ENCODE measurements at places on chromosomes 5 and 9.

DNA sequence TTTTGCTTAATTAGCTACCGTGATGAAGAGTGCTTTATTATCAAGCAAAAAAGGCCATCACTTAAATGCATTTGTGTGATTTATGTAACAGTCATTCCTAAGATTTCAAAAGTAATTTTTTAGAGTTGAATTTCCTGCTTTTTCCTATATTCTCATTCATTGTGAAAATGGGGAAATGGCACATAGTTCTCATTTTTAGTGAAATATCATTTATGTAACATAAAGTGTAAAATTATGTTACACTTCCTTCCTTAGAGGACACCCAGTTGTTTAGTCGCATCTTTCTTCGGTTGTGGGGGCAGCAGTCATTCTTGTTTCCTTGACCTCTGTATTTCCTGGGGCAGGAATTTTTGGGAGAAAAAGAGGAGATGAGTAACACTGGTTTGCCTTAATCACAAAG, 142.8 kb downstream of the MAST4 start:
- DNase-seq: no peak

GRCh38 chr5:111996574-111996973, 239.6 kb upstream of the NREP start:
- DNase-seq: no peak

DNA sequence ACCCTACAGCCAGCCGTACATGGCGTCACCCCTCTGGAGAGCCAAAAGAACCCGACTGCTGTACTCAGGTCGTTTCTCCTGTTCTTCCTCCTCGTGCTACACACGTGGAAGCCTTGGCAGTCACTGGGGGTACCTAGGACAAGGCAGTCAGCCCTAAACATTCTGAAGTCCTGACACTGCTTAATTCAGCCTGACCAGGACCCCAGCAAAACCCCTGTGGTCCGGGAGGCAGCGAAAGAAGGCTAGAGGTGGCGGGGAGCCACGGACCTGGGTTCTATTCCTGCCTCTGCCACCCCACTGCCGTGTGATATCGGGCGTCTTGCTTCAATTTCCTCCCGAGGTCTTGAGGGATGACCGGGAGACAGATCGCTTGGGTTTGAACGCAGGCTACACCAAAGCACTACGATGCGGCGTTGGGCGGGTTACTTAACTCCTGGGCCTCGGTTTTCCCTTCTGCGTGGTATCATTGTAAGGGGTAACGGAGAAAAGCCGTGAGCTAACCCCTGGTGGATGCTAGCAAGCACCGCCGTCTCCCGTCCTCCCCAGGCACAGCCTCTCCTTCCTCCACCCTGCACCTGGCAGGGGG, 429 bp upstream of the ARL10 start:
- DNase-seq: no peak

GRCh38 chr5:36613241-36613640, 6.8 kb downstream of the SLC1A3 start:
- DNase-seq: no peak

GRCh38 chr9:15485836-15486666, 24.7 kb downstream of the PSIP1 start:
- no peak for DNase-seq

GRCh38 chr9:95313010-95313498, 4.5 kb downstream of the FANCC start:
- DNase-seq: no peak

DNA sequence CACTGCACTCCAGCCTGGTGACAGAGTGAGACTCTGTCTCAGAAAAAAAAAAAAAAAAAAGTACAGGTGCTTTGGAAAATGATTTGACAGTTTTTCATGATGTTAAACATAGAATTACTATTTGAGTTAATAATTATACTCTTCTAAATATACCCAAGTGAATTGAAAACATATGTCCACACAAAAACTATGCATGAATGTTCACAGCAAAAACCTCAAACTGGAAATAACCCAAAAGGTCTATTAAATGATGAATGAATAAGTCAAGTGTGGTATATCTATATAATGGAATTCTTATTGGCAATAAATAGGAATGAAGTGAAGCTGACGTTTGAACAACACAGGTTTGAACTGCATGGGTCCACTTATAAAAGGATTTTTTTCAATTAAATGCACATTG, 207.2 kb upstream of the DAB2 start:
- DNase-seq: no peak

- no peak for DNase-seq
These were observed 92.1 kb downstream of the PBX3 start for GRCh38 chr9:125839317-125839716.

- no peak for DNase-seq
These were observed 136.4 kb downstream of the ZNF354C start for GRCh38 chr5:179196405-179197079.

DNA sequence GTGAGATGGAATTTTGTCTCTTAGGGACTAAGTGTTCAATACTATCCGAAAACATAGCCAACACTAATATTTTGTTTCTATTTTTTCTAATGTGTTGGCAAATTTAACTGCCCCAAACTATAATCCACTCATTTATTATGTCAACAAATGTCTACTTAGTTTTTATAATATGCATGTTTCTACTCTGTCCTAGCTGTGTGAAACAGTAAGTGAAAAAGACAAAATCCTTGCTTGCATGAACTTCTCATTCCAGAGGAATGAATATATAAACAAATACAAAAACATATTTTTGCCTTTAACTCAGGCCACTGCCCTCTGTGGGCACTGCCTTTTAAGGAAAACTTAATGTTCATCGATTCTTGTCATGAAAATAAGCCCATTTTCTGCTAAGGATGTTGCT, 1275.4 kb upstream of the CDH18 start:
- no peak for DNase-seq

DNA sequence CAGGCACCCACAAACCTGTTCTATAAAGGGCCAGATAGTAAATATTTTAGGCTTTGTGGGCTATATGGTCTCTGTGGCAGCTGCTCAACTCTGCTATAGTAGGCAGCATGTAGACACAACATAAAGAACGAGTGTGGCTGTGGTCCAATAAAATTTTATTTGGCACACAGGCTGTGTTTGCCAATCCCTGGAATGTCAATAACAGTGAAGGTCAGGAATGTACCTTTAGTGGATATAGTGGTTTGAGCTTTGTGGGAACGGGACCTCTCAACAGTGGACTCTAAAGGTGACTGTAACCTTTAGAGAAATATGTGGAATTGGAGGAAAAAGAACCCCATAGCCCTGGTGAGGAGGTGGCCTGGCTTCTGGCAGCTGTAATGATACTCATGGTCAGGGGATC, 145.2 kb downstream of the MAST4 start:
- no peak for DNase-seq

DNA sequence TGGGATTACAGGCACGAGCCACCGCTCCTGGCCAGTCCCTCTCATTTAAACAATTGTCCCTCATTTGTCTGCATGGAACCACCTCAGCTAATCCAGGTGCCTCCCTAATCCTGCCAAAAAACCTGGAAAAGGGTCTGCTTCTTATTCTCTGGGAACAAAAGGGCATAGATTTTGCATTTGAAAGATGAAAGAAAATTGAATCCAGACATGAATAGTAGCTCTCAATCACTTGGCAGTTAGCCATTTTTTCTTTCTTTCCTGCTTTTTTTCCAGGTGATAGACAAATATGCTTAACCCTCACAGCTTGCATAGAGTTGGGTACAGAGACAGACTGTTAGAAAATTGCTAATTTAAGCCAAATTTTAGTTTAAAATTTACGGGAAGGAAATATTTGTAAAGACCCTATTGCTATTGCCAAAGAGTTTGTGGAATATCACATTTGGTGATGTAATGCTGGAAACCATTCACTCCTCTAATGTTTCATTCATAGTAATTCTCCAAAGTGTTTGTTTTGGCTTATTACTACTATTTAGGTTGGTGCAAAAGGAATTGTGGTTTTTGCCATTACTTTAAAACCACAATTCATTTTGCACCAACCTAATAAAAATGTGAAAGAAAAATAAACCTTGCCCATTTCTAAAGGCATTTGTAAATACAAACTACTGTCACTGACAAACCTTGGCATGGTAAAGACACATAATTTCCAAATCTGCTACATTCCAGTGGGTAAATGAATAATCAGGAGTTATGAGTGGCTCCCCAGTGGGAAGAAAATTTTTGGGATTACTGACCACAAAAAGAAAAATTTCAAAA, 80.5 kb upstream of the JAK2 start:
- no peak for DNase-seq

DNA sequence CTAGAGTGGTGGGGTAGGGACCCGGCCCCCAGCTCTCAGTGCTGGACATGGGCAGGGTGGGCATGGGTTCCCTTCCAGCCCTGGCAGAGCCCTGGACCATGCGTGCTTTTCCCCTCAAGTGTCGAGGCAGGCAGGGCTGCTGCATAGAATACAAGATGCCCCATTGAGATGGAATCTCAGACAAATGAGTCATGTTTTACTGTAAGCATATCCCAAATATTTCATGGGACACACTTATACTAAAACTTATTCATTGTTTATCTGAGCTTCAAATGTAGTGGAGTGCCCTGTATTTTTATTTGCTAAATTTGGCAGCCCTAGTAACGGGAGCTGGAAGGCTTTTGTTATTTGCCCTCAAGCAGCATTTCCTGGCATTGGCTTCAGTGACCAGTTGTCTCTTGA, 3.2 kb upstream of the RNU6ATAC start:
- no peak for DNase-seq

- DNase-seq: peak; percentile 82
These were observed 2.8 kb downstream of the IL3 start for GRCh38 chr5:132063090-132063911.

DNA sequence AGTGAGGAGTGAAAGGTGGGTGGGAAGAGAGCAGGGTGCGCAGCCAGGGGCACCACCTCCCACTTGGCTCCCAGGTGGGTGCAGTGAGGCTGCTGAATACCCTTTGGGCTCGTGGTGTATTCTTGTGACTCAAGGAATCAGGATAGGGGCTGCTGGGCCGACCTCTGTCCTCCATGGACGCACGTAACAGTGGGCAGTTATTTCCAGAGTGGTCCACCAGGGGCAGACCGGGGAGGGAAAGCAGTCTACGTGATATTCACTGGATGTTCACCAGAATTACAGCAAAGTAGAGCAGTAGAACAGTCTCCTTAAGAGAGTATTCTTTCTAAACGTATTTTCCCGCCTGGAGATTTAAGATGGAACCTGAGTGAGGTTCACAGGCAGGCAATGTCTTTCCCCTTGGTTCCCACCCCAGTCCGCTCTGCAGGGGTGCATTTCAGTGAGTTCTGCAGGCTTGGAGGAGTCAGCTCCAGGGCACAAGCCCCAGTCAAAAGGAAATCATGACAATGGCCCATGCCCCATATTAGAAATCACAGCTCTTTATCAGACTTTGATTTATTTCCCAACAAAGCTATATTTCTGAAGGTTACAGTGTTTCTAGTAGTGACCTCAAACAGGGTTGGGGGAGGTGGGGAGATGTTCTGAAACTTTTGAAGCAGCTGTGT, 88.7 kb downstream of the SYK start:
- DNase-seq: no peak

- DNase-seq: no peak
These were observed 75.8 kb upstream of the CDH12 start for GRCh38 chr5:22928821-22929482.

DNA sequence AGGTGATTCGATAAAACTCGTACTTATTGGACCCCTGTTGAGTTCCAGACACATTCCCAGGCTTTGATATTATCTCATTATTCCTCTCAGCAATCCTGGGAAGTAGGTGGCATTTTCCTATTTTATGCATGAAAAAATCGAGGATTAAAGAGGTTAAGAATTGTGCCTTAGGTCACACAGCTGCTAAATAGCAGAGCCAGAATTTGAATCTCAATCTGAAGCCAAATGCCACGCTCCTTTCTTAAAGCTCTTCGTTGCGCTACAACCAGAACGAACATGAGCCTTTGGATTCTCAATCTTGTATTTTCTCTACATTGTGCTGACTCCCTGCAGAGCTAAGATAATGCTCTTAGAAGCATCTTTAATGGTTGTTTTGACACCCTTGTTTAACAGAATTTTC, 527.8 kb upstream of the TLE4 start:
- DNase-seq: no peak

GRCh38 chr5:79493596-79494345, 20.2 kb downstream of the HOMER1 start:
- DNase-seq: no peak

- DNase-seq: no peak
These were observed 16.3 kb downstream of the GALNT12 start for GRCh38 chr9:98823666-98824334.

- no peak for DNase-seq
These were observed 5.6 kb downstream of the JMY start for GRCh38 chr5:79241535-79241979.

DNA sequence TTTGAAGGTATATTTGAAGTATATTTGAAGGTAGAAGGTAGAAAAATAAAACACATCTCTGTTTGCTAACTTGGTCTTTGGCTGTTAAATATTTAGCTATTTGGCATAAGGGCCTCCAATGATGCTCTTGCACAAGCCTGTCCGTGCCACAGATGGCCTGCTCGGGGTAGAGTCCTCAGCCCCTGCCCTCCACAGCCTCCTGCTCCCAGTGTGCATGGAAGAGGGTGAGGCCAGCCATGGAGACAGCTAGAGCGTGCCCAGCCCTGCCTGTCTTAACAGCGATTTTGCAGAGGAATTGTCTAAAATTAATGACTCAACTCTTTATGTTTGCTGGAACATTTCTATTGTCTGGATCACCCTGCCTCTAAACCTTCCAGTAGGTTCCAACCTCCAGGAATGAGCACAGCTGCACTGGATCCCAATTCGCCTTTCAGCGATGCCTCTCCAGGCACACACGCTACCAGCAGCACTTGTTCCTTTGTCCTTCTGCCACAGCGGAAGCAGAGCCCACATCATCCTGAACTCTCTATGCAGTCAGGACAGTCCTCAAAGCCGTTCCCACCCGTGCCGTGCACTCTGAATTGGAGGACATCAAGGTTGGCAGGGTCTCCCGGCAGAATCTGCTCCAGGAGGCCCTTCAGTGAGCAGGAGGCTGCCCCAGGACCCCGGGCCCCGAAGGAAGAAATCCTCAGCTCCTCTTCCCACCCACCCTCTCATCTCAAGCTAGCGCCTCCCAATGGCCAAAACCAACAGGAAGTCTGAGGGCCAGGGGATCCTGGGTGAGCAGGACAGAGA, 254.0 kb upstream of the IRX1 start:
- no peak for DNase-seq

DNA sequence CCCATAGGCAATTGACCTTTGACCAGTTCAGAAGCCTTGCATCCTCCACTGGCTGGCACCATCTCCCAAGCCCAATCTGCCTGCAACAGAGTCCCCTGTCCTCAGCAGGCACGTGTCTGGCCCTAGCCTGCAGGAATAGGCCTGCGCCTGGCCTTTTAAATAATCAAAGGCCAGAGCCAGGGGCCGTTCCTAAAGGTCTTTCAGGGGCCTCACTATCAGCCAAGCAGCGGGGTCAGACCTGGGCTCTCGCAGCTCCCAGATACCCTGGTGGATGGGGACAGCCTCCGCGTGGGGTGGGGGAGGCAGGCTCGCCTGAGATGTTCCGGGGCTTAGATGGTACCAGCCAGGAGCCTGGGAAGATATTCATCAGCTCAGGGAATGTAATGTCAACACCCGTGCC, 32.6 kb downstream of the SLC6A3 start:
- DNase-seq: no peak

Data from activated T-helper 1 cell treated with anti-CD3 and anti-CD28 coated beads, Interleukin-2, amount 50 U/mL, for 16 hours (primary cell).